ENCODE measurements at places on chromosomes 11 and 22.

DNA sequence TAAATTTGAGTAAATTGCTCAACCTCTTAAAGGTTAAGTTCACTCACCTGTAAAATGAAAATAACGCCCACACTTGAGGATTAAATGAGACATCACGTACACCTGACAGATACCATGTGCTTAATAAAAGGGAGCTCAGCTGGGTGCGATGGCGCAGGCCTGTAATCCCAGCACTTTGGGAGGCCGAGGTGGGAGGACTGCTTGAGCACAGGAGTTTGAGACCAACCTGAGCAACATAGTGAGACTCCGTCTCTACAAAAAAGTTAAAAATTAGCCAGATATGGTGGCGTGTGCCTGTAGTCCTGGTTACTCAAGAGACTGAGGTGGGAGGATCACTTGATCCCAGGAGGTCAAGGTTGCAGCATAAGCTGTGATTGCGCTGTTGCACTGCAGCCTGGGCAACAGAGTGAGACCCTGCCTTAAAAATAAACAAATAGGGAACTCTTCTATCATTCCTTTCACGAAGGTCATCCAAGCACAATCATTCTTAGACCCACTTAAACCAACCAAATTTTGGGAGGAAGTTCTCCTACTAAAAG, 134.1 kb downstream of the BBOX1 start:
- no peak for DNase-seq

DNA sequence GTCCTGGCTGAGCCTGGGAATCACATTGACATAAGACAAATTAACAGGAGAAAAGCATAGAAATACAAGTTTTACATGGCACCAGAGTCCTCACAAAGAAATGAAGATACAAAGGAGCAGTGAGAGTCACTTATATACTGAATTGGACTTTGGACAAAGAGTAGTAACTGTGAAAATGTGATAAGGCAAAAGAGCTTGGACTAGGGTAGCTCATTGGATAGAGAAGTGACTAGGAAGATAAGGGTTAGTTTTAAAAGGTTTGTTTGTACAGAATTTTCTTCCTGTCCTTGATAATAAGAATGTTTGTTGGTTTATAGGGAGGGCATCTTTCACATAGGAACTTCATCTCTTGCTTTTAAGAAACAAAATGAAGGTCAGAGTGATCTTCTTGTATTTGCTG, 17.9 kb upstream of the NUCB2 start:
- no peak for DNase-seq

- DNase-seq = no peak
Observed at GRCh38 chr11:117564321-117564720, 232.7 kb downstream of the DSCAML1 start.

DNA sequence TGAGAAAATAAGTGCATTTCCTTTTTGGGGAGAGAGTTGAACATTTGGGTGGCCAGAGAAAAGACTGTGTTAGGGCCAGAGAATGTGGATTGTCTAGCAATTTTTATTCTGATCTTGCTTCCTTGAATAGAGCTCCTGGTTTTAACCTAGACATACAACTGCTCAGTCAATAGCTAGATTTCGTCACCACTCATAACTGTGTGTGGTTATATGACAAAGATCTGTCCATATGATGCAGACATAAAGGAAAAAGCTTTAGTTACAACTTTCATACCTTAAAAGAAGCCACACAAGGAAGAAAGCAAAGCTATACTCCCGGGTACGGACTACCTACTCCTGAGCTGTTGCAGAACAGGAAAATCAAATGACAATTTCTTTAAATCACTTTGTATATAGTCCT, 37.2 kb downstream of the MS4A6A start:
- no peak for DNase-seq
